ENCODE measurements at places on chromosomes 6 and 20.

DNA sequence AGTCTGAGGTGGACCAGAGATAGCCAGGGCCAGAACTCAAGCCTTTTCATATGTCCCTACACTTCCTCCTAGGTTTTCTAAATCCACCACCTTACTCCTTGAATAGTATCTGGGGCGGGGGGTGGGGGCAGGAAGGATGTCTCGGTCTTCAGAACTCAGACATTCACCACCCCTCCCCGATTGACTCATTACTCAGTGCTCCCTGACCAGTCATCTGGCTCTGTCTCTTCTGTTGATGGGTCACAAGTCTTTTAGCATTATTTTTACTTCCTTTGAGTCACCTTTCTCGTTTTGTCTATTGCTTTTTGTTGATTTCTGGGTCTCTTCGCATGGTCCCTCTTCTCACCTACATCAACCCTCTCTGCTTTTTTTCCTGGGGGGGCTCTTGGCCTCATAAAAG, 23.3 kb downstream of the NOX3 start:
- no peak for DNase-seq

DNA sequence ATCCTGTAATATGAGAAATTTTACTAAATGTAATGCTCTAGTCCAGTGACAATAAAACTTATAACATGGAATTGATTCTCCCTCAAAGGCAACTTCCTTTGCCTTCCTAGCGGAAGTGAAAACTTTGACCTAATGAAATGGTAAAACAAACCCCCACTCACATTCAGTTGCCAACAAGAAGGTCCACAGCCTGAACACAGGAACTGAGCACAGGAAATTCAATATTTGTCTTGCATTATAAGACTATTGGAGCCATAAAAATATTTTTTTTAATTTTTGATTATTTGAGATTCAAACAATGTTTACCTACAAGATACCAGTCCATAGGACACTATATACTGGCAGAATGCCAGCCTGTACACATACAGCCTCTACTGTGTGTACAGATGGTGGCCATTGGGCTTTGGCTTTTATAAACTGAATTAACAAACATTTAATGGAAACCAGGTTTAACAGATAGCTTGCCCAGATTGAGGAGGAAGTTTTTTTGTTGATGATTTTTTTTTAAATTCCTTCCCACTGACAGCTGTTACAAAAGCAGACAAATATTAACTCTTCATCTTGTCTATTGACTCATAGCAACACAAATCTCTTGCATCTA, 481.5 kb upstream of the JAG1 start:
- DNase-seq: no peak

DNA sequence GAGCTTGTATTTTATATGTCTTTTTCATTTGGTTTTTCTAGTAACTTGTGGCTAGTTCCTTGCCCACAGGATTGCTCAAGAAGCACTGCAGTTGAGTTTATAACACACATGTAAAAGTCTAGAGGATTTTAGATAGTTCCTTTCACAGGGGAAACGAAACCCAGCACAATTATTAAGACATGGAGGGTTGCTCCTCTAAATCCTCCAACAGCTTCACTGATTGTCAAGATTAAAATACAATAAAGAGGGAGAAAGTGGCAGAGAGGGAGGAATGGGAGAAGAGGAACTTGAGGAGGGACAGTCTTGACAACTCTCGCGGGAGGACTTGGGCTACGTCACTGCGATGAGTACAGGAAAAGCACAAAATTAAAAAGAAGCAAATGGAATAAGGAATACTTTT, 9.7 kb upstream of the TBC1D7 start:
- DNase-seq: no peak

- no peak for DNase-seq
Measured at GRCh38 chr6:116616737-116617053, 416 bp downstream of the RSPH4A start.

GRCh38 chr6:1507251-1507650, 102.5 kb upstream of the FOXC1 start:
- DNase-seq: no peak

GRCh38 chr6:3752531-3753227, 1.2 kb upstream of the PXDC1 start:
- DNase-seq: no peak
